ENCODE measurements at places on chromosomes 2 and 18.

DNA sequence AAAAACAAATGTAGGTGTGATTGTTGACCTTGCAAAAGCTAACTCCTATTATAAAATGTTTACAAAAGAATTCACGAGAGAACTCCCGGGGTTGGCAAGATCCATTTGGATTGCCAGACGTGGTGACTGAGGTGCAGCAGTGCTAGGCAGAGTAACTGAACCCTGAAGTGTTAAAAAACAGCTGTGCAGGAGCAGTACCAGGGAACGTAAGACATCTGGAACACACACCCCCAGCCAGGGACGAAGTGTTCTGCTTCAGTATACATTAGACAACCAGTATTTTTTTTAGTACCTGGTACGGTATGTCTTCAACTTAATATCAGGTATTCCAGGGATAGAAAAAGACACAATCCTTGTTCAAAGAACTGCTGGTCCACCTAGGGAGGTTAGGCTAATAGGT is 272.1 kb upstream of the EPAS1 start:
- no peak for DNase-seq

- no peak for DNase-seq
Observed at GRCh38 chr2:64008434-64009009, 10.7 kb downstream of the VPS54 start.

DNA sequence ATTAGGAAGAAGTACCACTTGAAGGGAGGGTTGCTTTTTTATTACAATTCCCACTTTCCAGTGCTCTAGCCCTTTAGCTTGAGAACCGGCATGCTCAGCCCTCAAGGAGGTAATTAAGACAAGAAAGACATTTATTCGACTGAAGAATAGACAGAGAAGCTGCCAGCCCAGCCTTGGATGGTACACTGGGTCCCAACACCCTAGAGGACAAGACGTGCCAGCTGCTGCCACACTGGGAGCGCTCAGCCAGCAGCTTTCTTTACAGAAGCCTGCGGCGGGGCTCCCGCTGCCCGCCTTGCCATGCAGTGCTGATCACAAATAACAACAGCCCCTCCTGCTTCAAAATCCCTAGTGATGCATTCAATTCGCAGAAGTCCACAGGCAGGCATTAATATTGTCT is 746.3 kb upstream of the RAB6C start:
- no peak for DNase-seq

DNA sequence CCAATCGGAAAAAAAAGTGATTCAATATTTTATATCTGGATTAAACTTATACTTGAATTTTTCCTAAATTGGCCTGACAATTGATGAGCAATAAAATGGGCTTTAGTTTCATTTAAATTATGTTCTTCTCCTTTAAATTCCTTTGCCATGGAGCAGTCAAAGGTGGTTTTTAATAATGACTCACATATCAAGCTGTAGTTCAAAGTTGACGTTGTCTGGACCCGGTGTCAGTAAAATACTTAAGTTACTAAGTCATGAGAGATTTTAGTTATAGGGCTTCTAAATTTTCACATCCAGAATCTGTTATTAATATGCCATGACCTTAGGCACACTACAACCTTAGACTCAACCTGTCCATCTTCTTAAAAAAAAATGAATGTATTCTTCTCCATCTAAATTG is 62.5 kb downstream of the CDH2 start:
- no peak for DNase-seq

GRCh38 chr2:170736628-170737027 is 21.5 kb downstream of the SP5 start:
- DNase-seq = no peak

DNA sequence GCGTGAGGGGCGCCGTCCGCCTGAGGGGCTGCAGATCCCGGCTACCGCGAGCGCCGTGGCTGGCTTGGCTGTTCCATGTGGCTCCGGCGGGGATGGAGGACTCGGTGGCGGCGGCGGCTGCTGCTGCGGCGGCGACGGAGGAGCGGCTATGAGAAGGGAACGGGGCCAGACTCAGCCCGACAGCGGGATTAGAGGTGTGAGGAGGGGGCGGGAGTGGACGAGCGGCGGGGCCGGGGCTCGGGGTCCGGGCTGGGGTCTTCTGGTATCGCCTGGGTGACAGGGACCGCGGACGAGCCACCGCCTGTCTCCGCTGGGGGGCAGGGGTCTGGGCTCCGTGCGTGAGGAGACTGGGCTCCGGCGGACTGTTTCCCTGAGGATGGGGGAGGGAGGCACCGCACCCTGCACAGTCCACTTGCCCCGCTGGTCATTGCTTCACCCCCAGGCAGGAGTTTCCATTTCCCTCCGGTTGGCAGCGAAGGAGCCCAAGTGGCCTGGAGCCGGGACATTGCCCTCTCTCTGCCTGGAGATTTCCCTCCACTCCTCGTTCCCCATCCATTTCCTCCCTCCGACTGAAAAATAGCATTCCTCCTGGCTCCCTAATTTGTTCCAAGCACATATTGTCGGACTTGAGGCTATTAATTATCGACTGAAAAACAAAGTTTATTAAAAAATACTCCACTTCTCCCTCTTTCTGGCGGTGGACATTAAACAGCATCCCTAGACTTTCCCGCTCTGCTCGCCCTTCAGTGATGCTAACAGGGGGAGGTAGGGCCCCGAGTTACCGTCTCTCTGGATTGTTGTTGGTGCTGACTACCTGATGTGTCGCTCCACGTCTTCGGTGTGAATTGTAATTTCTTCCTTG is 577 bp downstream of the EHBP1 start:
- DNase-seq = no peak

DNA sequence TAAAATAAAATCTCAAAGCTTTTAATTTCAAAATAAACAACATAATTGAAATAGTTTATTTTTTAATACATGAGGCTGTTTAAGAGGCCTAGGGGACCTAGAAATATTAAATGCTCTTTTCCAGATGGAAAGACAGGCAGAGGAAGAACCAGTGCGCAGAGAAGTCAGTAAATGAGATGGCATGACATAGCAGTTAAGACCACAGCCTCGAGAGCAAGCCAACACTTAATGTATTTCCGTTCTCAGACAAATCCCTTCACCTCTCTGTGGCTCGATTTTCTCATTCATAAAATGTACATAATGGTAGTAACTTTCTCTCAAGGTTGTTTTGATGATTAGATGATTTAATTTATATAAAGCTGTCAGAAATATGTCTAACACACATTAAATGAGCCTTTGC is 405.1 kb upstream of the CWC22 start:
- DNase-seq = no peak

DNA sequence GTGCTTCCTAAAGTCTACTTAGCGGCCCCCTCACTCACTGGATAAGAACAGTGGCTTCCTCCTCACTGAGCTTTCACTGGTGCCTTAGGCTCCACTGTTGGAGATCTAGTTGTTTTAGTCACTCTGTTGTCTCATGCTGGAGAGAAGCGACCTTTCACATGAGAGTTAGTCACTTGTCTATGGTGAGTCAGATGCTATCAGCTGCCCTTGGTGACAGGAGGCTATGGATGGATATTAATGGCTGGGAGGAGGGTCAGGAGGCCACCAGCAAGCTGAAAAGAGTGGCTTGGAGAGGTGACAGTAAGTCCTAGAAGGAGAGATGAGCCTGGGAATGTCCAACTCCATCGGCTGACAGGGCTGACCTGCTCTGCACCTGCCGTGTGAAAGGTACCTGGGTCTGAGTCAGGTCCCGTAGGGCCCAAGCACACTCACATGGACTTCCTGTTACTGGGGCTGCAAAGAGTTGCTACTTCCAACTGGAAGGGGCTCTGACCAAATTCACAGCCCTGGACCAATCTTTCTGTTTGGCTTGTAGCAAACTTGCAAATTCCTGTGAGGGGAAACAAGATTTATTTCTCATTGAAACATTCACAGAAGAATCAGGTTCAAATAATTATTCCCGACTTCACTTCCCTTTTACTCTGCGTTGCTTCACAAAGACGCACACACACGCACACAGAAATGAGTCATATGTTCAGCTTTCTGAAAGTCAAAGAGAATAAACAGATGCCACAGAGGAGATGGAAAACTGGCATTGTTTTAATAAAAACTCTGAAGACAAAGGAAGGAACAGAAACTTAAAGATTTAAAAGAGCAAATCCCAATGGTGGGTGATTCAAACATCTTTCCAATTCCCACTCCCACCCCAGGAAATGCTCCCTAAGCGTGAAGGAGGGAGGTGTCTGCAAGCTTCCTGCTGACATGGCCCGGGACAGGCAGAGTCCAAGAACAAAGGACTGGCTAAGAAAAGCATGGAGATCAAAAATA is 203.5 kb upstream of the TWIST2 start:
- no peak for DNase-seq

- no peak for DNase-seq
Observed at GRCh38 chr2:239253701-239254436, 147.0 kb downstream of the HDAC4 start.

GRCh38 chr2:23241121-23241520 is 143.9 kb upstream of the KLHL29 start:
- no peak for DNase-seq

GRCh38 chr2:119760237-119760955 is 674 bp downstream of the PTPN4 start:
- DNase-seq = no peak

- no peak for DNase-seq
Observed at GRCh38 chr2:177633111-177633510, 240.5 kb downstream of the AGPS start.

DNA sequence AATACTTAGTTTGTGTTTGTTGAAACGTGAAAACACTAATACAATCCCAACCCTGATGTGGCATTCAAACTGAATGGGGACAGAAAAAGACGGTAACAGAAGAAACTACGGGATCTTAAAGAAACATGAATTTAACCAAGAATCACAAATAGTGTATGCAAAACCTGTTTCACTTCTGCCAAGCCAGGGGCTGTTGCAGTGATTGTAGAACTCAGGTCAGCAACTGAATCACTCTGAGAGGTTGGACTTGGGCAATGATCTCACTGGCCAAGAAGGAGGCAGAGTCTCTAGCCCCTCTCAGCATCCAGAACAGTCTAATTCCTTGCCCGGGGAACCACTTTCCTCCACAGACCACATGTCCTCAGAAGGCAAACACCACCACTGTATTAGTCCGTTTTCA is 54.9 kb upstream of the CRIM1 start:
- no peak for DNase-seq

DNA sequence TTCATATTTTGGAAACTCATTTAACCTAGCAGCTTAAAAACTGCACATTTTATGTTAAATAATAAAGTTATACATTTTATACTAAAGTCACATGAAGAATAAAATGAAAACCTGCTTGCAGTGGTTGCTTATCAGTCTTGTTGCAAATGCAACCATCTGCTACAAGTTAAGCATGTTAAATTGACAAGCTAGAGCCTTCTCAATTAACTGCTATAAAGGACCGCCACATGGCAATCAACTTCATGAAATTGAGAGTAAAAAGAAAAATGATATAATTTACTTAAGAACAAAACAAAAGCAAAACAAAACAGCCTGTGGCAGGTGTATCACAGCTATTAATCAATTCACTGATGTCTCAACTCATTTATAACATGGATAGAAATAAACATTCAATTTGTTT is 78.7 kb downstream of the RTTN start:
- no peak for DNase-seq

GRCh38 chr2:8674420-8675009 is 7.3 kb upstream of the ID2 start:
- DNase-seq = no peak

DNA sequence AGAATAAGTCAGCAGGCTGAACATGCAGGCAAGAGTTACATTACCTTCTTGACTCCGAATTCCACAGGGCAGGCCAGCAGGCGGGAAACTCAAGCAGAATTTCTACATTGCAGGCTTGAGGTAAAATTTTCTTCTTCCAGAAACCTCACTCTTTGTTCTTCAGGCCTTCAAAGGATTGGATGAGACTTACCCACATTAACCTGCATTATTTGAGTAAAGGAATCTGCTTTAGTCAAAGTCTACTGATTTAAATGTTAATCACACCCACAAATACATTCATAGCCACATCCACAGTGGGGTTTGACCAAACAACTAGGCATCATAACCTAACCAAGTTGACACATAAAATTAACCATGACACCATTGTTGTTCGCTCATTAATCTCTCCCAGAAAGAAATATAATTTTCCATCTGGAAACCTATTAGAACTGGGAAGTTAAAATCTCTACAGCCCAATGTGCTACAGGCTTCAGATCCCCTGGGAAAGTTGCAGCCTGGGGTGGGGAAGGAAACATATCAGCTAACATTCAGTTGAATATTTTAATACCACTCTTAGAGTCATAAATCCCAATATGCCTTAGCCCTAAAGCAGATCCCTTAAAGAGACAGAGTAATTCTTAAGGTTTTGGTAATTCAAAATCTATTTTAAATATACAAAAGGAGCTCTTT is 468.2 kb upstream of the TNP1 start:
- no peak for DNase-seq

DNA sequence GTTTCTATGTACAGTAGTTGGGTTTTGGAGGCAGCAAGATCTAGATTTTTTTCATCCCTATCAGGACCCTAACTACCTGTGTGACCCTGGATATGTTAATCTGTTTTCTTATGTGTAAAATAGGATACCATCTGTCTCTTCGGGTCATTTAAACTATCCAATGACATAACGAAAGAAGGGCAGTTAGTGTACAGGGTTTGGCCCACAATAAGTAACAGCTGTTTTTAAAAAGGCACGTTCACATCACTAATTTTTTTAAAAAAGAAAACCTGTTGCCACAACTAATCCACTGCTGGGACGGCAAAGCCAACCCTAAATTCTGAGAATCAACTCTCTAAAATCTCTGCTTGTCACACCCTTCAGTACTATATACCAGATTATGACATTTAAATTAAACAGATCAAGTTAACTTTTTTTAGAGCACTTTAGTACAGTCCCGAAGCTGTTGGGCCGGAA is 869 bp downstream of the USP40 start:
- no peak for DNase-seq

DNA sequence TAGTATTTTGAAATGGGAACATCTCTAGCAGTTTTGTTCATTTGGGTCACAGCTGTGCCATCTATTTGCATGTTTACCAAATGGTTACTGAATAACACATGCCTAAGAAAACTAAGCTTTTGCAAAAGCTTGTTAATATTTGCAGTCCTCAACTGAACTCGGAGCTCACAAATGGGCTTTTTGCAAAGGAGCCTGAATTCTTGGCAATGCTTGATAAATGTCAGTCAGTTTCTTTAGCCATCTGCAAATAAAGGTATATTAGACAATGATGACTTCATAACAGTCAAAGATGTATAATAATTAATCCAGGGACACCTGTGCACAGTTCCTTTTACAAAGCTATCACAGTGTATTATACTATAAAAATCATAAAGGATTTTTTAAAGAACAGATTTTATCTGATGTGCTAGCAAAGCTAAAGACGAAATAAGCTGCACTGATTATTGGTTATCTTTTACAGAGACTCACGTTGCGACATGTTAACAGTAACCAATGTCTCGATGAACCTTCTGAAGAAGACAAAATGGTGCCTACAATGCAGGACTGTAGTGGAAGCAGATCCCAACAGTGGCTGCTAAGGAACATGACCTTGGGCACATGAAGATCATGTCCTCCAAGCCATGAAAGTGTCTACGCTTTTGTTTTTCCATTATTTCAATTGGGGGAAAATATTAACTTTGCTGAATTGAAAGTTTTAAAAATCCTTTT is 248.4 kb upstream of the KCNJ3 start:
- no peak for DNase-seq

DNA sequence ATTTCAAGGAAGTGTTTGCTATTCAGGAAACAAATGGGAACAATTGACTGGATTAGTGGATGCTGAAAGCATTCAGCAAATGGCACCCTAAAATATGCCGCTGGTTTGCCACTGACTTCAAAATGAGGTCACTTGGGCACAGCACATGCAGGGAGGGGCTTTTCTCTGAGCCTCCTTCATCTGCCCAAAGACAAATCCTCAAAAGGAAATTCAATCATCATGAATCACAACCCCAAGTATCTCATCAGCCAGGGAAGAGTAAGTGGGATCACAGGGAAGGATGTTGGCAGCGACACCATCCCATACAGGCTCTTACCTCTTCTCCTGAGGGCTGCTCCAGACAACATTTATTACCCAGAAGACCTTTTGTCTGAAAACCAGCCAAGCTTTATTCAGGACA is 14.4 kb upstream of the SP140L start:
- no peak for DNase-seq
